OCI-M1 (cell line): ENCODE measurements at places on chromosomes 4 and X.

DNA sequence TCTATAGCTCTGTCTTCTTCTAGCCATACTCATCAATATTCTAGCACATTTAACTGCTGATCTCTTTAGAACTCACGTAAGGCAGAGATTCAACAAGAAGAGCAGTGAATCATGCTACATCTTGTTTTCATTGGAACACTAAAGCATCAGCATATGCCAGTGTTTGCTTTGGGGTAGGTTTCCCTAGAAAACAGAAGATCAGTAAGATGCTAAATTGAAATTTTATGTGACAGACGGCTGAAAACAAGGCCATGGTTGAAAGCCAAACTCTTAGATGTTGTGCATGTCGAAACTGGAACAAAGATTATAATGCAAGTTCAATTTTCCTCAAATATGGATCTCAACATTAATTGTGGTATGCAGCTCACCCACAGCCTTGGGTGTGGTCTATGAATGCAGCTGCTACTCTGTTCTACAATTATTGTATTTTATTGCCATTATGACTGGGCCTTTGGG lies 107.6 kb downstream of the PDLIM5 start:
- no peak for DNase-seq

DNA sequence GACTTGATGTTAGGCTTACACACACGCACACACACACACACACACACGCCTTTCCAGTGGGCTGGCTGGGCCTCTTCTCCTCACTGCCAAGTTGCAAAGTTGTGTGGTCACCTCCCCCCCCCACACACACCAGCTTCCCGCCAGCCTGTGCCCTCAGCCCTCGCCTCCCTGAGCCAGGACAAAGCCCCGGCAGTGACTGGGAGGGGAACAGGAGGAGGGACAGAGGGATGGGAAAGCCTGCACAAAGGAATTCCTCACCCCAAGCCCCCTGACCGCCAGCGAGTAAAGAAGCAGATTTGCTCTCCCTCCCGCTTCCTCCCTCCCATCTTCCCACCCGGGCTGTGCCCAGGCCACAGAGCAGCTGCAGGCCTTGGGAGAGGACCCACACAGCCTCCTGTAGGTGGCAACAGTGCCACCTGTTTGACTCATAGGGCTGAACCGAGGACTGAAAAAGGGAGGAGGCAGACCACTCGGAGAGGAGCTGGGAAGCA lies at the start of gene GDPD2:
Gene GDPD2, plus strand, starts transcription at position 464 of the 491 bp plus-strand sequence. CDS start 1,671 bp downstream, outside the sequence.
- peak; percentile 6 for DNase-seq

DNA sequence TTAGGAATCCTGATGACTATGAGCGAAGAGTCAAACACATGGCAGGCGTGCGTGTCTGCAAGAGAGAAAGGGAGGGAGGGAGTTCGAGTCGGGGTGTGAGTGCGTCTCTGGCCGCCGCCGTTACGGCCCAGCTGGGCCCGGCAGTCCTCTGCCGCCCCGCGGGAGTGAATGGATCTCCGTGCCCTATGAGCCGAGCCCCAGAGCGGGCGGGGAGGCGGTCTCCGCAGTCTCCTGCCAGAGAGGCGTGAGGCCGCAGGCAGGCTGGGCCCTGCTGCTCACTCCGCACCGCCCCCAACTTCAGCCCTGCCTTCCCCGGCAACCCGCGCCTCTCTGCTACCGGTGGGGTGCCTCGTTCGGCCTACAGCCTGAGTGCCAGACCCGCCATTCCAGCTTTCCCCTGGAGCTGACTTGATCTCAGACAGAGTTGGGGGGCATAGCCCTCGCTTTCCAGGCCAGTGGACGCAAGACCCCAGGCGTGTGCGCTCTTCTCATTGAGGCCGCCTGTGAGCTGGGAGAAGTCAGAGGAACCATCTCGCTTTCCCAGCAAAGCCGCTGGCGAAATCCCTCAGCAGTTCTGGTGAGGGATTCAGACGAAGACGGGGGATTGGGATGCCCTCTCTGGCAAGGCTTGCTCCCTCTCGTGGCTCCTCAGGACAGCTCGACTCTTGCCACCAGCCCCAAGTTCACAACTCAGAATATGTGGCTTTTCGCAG lies 1.4 kb downstream of the SLC16A2 start:
- DNase-seq, result no peak

- no peak for DNase-seq
Observed at GRCh38 chrX:100477958-100478357, 67.9 kb upstream of the PCDH19 start.

DNA sequence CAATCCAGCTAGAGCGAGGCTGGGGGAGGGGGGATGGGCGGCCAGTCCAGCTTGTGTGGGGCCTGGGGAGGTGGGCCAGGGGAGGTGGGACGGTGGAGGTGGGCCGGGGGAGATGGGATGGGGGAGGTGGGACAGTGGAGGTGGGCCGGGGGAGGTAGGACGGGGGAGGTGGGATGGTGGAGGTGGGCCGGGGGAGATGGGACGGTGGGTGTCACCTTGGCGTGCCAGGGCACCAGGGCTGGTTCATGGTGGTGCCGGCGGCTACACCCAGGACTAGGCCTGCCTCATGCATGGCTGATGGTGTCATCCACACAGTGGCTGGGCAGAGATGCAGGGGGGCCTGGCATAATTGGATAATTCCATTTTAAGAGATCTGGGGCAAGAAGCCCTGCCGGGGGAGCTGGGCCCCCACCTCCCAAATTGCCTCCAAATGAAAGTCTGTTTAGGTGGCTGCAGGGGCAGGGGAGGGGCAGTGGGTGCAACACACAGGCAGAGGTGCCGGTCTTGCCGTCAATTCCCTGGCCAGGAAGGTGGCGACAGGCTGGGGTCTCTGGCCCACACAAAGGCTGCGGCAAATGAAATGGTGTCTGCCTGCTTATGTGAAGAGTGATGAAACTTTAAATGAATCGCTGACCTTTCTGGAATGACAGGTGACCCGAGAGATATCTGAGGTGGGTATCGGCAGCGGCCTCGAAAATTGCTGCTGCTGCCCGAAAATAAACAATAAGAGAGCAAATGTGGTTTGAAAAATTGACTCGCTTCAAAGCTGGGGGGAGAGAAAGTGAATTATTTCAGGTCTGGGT lies 82.1 kb downstream of the FAM53A start:
- no peak for DNase-seq

- DNase-seq, result no peak
Observed at GRCh38 chr4:4677556-4678522, 136.0 kb upstream of the STX18 start.

DNA sequence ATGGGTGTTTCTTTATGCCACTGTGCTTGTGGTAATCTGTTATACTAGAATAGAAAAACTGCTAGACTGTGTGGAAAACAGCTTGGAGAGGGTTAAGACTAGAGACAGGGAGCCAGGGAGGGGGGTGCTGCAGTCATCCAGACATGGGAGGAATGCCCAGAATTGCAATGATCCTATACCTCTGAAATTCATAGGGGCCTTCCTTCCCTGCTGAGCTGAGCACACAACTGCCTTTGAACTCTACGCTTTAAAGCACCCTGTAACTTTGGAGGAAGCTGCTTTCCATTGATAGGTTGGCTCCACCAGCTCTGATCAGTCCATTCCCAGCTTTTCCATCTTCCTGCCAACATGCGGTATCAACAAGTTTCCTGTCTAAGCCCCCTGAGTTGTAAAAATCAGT lies 155.9 kb upstream of the RASGEF1B start:
- no peak for DNase-seq

DNA sequence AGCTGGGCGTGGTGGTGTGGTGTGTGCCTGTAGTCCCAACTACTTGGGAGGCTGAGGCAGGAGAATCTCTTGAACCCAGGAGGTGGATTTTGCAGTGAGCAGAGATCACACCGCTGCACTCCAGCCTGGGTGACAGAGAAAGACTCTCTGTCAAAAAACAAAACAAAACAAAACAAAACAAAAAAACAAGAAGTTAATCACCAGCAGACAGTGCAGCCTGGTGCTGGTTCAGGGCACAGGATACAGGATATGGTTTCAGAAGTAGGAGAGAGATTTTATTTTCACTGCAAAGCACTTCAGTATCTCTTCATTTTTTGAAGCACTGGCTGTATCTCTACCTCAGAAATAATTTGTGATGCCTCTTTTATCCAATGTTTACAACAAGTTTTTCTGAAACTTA lies 1222.9 kb upstream of the PRKX start:
- no peak for DNase-seq

- no peak for DNase-seq
Observed at GRCh38 chrX:20412871-20413486, 146.3 kb upstream of the RPS6KA3 start.

DNA sequence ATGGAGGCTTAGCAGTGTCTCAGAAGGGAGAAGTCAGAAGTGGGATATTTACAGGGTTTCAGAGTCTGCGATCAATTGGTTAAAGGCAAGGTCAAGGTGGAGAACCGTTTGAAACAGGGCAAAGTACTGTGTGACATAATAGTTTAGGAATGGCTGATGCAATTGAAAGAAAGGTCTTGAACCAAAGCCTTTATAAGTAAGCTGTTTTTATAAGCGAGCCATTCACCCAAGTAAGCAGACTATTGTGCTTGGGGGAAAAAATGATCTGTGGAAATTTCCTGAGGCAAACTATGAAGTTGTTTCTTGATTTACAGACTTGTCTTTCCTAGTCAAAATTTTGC lies 327.3 kb downstream of the CAMK2D start:
- peak; percentile 44 for DNase-seq
